T follicular helper cell (primary cell): ENCODE measurements at places on chromosomes 1 and 21.
A peak's percentile ranks its signal among the peaks of the same experiment; 100 is the strongest.

GRCh38 chr1:233355841-233356704, 28.5 kb downstream of the MAP3K21 start:
- DNase-seq = no peak

DNA sequence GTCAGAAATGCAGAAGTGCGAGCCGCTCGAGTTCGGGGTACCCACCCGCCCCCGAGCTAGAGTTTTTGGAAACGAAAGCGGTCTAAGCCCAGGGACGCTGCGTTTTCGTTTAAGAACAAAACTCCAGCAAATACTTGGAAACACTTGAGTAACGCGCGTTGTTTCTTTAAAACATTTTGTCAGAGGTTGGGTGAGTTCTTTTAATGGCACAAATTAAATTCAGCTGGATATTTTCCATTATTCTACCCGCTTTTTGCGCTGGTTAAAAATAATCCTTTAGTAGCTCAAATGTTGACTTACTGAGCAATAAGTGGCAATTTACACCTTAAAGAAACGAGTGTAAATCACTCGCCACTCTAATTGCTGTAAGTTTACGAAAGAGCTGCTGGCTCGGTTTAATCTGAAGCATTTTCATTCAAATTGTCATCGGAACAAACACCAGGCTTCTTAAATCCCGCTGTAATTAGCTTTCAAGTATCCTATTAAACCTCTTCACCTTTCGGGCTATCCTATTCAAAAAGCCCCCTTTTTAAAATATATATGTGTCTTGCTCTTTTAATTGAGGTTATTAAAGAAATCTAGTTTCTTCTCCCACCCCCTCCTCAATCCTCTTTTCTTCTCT, 1.5 kb downstream of the LHX8 start:
- no peak for DNase-seq

- DNase-seq = no peak
Measured at GRCh38 chr1:74399249-74399648, 113.2 kb downstream of the LRRC53 start.

DNA sequence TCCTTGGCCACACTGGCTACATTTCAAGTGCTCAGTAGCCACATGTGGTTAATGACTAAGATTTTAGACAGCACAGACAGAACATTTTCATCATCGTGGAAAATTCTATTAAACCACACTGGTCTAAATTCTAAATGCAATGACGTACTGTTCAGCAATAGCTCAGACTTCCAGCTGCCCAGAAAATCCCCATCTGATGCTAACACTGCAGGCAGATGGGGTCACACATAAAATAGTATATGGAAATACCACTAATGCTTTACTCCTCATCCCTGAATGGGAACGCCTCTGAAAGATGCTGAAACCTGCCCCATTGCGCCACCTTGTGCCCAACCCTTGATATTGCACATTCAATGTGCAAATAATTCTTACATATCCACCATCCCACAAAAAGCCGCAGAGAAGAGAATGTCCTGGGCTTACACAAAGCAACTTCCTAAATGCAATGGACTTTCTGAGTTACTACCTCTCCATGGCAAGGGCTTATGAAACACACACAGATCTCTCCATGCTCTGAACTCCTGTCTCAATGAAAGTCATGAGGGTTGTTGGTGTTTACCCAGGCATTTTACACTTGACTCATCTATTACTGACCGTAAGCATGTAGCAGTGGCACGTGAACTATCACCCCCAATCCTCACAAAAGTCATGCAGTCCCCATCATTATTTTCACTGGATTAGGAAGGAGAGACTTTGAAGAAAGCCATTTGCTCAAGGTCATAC, 20.3 kb upstream of the SLC5A9 start:
- DNase-seq = peak; percentile 33

DNA sequence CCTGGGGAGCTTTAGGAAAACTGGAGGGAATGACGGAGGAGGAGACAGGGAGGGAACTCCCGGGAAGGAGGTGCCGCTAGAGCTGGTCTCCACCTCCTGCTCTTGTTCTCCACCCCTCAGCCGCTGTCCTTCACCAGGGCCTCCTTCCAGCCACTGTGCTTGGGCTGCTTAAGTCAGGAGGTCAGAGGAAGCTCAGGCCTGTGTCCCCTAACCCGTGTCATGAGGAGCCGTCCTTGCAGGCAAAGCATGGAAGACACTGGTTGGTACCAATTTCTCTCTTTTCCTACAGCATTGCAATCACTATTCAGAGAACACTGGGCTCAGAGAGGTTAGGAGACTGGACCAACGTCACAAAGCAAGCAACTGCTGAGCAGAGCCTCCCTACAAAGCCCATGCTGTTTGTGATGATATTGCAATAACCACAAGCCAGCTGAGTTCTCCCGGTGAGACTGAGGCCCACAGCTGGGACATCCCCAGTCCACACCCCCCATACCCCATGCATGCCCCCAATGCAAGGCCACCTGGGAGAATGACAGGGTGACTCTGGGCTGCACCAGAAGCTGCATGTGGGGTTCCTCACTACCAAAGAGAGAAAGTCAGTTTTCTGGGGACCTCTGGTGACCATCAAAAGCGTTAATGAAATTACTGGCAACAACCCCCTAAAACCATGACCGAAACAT, 427.5 kb downstream of the NPHP4 start:
- no peak for DNase-seq

- no peak for DNase-seq
Measured at GRCh38 chr21:41906770-41907169, 27.6 kb upstream of the PRDM15 start.

GRCh38 chr1:200367841-200368534, 41.8 kb downstream of the ZNF281 start:
- DNase-seq = no peak

DNA sequence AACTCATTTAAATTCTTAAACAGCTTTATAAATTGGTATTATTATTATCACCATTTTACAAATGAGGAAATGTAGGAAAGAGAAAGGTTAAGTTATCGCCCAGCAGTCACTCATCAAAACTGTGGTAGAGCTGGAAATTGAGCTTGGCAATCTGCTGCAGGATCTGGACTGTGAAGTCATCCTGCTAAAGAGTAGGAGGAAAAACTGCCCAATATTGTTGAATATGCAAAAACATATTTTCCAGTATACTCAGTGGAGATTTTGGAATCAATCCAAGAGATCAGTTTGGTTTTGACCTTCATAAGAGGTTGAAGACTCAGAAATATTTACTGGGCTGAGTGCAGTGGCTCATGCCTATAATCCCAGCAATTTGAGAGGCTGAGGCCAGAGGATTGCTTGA, 16.9 kb upstream of the RC3H1 start:
- no peak for DNase-seq

DNA sequence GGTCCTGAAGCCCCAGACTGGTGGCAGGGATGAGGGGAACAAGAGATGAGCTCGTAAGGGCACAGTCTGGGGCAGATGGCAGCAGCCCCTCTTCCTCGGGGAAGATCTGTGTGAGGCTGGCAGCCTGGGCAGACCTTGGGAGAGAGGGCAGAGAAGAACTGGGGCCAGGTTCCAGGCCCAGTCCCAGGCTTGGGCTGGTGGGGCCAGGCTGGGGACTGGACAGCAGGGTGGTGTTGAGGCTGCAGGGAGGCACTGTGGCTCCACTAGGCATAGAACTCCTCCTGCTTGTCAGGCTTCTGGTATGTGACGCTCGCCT, 35.7 kb downstream of the SDC3 start:
- DNase-seq = no peak

GRCh38 chr21:45071078-45071873, 3.1 kb upstream of the ADARB1 start:
- DNase-seq = no peak

DNA sequence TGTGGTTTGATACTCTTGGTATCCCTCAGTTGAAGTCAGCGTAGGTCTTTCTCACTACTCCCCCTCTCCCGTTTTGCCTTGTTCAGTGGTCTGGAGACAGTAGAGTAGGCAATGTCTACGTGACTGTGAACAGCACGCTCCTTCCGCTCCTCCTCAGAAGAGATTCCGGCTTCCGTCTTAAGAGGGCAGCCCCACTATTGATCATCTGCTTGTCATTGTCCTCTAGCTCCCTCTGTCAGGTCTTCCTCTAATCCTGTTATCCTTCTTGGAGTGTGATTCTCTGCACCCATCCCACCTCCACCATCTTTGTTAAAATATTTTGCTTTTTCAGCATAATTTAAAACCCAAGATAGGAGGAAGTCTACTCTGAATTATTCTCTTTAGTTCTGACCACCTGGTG, 129.9 kb upstream of the KCNK2 start:
- no peak for DNase-seq

- DNase-seq = no peak
Measured at GRCh38 chr1:23936481-23937176, 23.0 kb upstream of the PNRC2 start.

DNA sequence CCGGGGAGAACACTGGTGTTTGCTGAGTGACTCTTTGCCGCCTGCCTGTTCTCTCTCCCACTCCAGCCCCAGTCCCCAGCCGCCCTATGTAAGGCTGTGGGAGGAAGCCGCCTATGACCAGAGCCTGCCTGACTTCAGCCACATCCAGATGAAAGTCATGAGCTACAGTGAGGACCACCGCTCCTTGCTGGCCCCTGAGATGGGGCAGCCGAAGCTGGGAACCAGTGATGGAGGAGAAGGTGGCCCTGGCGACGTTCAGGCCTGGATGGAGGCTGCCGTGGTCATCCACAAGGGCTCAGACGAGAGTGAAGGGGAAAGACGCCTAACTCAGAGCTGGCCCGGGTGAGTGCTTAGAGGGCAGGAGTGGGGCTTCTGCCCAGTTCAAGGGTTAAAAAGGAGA, 8.2 kb downstream of the BSND start:
- no peak for DNase-seq

DNA sequence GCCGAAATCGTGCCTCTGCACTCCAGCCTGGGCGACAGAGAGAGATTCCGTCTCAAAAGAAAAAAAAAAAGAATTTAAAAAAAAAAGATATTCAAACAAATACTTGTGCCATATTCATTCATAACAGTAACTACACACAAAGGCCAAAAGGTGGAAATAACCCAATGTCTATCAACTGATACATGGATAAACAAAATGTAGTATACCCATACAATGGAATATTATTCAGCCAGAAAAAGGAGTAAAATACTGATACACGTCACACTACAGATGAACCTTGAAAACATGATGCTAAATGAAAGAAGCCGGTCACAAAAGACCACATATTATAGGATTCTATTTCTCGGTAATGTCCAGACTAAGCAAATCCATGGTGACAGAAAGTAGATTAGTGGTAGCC, 109.4 kb upstream of the SOD1 start:
- DNase-seq = no peak

DNA sequence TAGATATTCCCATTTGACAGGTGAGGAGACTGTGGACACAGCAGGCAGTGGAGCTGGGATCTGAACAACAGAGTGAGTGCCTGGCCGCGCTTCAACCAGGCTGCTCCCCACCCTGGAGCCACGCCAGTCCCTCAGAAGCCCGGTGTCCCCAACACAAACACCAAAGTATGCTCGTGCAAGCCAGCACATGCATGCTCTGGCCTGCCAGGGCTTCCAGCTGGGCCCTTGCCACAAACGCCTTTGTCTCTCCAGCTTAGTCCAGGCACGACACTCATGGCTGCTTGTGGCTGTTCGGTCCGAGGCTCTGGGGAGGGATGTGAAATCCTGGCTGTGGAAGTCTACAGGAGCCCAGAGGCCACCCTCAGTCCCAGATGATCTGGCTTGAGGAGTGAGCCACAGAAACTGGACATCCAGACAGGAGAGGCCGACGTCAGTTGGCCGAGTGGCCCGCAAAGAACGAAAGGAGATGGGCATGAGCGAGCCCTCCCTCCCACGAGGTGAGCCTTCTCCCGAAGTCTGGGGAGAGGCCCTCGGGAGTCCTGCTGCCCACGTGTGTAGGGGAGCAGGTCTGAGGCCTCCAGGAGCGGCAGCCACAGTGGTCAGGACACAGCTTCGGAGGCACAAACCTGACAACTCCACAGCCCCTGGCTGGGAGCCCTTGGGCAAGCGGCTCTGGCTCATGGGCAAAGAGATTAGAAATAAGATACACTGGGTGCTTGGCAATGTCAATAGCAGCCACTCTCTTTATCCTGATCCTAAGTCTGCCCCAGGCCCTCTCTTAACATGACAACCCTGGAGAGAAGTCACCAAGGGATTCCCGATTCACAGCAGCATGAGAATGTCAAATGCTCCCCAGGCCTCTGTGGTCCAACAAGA, 117.1 kb upstream of the IFFO2 start:
- DNase-seq = no peak

DNA sequence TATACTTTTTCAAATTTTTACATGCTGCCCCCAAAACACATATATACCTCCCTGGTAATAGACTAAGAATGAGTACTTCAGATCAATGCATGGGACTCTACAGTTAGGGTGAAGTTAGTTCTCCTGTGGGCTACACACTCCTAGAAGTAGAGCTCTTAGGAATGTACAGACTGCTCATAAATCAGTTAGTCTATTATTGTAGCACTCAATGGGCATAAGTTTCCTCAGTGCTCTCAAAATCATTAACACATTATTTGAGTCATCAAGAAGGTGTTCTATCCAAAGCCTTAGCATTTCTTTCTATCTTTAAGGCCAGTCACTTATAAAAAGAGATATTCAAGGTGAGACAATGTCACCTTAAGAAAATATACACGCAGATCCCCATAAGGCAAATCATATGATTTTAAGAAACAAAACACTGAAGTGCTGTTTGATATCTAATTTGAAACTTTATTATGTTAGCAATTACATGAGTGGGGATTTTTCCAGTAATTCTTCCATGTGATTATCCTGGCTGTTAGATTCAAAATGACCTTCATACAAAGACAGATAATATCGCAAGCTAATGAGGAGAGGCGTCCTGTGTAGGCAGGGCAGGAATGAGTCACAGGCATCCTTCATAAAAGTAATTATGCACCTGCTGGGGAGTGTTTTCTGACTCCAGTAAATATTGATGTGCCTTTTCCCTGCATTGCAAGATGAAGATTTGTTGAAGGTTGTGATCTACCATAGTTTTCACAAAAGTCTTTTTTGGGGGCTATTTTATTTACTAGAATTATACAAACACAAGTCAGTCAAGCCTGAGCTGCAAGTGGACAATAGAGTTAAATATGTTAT, 167.2 kb upstream of the ATP1B1 start:
- no peak for DNase-seq

DNA sequence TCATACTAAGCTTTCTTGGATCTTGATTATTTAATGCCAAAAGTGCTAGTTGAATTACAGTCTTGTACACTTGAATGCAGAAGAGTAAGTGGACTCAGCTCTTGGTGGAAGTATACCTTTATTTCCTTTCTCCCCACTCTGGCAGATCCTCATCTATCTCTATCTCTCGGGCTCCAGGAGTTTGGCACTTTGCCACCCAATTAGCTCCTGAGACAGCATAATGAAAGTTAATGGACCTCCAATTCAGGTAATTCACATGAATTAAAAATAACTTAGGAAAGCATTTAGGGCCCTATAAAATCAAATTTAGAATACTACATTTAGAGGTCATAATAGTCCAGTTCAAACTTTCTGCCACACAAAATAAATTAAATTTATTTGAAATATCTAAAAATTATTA, 67.4 kb downstream of the OLFM3 start:
- DNase-seq = no peak

DNA sequence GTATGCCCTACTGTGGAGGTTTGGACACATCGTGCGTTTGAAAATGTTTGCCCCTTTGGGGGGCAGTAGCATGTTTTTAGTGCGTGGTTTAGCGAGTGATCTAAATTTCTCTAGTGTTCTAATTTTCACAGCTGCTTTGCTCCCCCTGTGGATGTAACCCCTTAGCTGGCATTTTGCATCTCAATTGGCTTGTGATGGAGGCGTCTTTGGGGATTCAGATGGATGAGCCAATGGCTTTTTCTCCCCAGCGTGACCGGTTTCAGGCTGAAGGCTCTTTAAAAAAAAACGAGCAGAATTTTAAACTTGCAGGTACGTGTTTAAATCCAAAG, 836 bp downstream of the CDC7 start:
- DNase-seq = no peak

GRCh38 chr1:150561254-150561973, 12.2 kb downstream of the ADAMTSL4 start:
- no peak for DNase-seq

- no peak for DNase-seq
Measured at GRCh38 chr1:40130892-40131291, 30.3 kb upstream of the RLF start.
